A549 treated with dexamethasone at 1 μM for 4 hours (cell line): ENCODE measurements at places on chromosomes 6 and 20. TPM values are rescaled to one million over a fixed set of nuclear protein-coding genes. Genes with fewer than 3 reads are reported as not detected.

The CTNNBL1 gene
- total RNA-seq: 61.4 to 73.2 TPM (median 68.1 TPM) in 5 replicates

The C4A gene
- total RNA-seq: 0.63 to 1.2 TPM (median 0.89 TPM) in 5 replicates

The MLN gene
- total RNA-seq: not detected in 5 replicates

The CD83 gene
- total RNA-seq: 1.6 to 2.4 TPM (median 2.1 TPM) in 5 replicates

The RAET1G gene
- total RNA-seq: 5.9 to 10.5 TPM (median 8.0 TPM) in 5 replicates
